Activated CD8-positive, alpha-beta memory T cell treated with anti-CD3 and anti-CD28 coated beads for 24 hours (primary cell): ENCODE measurements at places on chromosomes 7 and 10.

GRCh38 chr10:67763499-67764011 lies 67.6 kb upstream of the CTNNA3 start:
- peak; percentile 91 for DNase-seq

GRCh38 chr10:23331567-23332301 lies 12.9 kb downstream of the C10orf67 start:
- no peak for DNase-seq

- no peak for DNase-seq
Measured at GRCh38 chr7:43454936-43455518, 127.9 kb upstream of the STK17A start.

DNA sequence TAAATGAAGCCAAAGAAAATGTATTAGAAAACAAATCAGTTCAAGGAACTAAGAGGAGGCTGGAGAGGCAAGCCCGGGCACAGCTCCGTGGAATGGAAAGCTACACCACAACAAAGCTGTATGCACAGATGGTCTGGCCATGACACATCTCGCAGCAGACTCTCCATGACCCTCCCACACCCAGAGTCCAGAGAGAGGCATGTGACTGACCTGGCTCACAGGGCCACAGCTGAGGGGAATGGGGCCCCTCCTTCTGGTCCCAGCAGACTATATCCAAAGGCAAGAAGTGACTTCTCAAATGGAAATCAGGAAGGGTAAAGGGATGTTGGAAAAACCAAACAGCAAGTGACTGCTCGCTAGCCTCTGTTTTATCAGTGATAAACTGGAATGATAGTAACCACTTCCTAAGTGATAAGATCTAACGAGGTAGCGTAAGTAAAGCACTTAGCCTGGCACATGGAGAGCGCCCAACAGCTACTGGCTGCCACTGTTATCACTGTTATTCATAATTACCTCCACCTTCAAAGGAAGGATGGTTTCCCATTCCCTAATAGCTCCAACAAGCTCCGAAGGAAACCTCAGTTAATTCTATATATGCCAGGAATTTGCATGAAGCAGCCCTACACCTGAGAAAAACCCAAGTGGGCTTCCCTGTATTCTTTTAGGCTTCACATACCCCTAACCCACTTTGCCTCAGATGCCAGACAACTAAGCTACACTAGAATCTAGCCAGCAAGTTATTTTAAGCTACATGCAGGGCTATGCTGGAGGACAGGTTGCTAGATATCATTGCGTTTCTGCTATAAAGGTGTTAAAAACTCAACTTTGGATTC lies 8.4 kb downstream of the OSBPL3 start:
- no peak for DNase-seq

- no peak for DNase-seq
Measured at GRCh38 chr7:132376361-132377013, 199.8 kb downstream of the PLXNA4 start.

GRCh38 chr7:154503962-154504550 lies 451.9 kb downstream of the DPP6 start:
- no peak for DNase-seq

DNA sequence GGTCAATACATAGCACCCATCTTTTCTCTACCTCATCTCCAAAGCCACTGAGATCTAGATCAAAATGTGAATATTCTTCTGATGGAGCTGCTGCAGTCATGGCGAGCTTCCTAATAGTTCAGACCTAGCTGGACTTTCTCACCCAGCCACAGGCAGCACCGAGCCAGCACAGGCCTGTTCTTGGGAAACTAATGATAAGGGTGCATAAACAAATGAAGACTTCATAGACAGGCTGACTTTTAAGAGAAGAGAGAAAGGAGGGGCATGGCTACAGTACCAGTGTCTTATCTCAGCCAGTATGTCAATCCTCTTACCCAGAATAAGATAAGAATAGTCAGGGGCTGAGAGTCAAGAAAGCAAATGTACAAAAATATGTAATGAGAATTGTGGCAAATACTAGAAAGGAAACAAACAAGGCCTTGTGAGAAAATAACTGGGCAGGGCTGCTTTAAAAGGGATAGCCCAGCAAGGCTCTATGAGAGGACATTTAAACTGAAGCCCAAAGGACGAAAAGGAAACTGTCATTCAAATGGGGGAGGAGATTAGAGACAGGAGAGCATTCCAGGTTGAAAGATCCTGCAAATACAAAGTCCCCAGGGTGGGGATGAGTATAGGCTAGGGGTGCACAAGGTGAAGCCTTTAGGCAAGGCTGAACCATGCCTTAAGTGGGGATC lies 21.8 kb upstream of the CDK14 start:
- no peak for DNase-seq

DNA sequence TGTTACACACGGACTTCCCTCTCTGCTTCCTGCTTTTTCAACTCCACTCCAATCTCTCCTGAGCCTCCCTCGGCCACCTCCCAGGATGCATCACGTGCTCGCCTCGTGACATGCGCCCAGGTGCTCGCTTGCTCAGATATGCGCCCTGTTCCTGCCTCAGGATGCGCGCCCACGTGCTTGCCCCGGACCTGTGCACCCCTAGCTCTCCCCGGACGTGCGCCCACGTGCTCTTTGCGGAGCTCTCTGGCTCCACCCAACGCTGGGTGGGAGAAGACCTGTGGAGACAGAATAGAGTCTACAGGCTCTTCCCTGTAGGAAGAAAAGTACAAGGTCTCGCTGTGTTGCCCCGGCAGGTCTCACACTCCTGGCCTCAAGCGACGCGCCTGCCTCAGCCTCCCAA lies 23.1 kb downstream of the PARD3 start:
- DNase-seq, result no peak

GRCh38 chr7:37927773-37928444 lies 7.5 kb downstream of the EPDR1 start:
- no peak for DNase-seq

DNA sequence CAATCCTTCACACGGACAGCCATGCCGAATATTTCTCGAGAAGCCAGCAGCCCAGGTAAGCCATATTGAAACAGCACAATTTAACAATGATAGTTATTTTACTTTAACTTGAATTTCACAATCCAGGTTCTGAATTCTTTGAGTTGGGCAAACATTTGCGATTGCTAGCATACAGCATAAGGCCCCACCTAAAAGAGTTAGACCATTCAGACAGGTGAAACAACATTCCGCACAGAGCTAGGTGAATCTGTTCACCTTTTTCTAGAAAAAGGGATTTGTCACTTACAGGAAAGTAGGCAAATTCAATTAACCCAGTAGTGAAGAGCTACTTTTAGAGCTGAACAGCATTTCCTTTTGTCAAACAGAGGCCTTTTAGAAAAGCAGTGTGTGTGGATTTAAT lies 45.3 kb downstream of the CREB3L2 start:
- no peak for DNase-seq

- no peak for DNase-seq
Measured at GRCh38 chr10:19468413-19468812, 347.8 kb upstream of the PLXDC2 start.

DNA sequence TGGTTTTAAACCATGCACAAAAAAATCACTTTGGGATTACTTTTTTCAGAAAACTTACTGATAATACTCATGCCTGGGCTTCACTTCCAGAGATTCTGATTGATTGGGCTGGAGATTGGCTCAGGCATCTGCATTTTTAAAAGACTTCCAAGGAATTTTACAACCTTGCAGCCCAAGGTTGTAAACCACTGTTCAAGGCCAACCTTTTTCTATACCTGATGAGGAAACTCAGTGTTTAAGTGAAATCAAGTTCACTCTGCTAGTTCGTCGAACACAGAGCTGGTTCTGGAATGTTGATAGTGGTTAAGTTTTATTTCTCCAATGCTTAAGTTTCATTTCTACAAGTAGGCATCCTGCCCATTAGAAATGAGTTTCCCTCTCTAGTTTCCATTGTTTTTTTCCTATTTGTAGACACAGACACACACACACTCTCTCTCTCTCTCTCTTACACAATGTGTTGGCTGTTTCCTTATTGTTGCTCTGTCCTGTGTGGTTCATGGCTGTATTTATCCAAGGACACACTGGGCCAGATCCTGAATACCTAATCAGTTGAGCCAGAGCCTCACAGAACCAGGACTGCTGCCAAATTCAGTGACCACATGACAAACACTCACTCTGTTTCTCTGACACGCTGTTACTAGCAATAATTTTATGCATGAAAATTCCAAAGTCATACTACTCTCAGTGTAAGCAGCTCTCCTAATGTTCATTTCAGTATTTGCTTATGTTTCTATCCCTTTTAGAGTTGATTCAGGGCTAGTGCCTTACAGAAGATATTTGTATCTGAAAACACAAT lies 3.7 kb upstream of the IFIT1B start:
- no peak for DNase-seq

DNA sequence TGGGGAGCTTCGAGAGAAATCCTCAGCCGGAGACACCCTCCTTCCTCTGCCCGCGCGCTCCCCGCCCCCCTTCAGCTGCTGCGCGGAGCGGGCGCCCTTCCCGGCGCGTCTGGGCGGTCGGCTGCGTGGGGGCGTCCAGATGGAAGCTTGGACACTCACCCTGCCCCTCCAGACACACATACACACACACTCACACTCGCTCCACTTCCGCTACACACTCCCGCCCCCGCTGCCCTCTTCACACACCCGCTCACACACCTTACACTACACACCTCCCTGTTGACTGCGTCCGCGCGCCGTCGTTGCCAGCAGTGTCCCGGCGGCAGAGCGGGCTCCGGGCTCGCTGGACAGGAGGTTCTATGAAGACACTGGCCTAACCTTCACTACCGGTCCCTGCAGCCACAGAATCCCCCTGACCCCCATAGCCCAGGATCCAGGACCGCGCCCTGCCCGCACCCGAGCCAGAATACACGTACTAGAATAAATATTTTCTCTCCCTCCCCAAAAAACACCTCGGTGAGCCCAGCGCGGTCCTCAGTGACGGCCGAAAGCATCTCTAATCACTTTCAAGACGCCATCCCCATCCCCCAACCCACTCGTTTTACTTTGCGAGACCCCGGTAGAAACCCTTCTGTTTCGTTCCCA lies 1.1 kb upstream of the EGR2 start:
- peak; percentile 87 for DNase-seq

- no peak for DNase-seq
Measured at GRCh38 chr7:94621120-94621519, 34.8 kb downstream of the SGCE start.

DNA sequence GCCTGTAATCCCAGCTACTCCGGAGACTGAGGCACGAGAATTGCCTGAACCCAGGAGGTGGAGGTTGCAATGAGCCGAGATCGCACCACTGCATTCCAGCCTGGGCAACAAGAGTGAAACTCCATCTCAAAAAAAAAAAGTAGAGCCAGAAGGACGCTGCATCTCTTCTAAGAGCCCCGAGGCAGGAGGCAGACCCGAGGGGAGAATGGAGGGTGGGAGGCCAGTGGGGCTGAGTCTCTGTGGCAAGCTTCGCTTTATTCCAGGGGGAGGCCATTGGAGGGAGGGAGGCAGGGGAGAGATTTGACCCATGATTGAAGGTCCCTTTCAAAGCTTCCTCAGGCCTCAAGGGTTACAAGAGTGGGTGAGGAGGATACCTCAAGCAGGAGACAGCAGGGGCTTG lies 18.7 kb downstream of the TTYH3 start:
- DNase-seq, result no peak

DNA sequence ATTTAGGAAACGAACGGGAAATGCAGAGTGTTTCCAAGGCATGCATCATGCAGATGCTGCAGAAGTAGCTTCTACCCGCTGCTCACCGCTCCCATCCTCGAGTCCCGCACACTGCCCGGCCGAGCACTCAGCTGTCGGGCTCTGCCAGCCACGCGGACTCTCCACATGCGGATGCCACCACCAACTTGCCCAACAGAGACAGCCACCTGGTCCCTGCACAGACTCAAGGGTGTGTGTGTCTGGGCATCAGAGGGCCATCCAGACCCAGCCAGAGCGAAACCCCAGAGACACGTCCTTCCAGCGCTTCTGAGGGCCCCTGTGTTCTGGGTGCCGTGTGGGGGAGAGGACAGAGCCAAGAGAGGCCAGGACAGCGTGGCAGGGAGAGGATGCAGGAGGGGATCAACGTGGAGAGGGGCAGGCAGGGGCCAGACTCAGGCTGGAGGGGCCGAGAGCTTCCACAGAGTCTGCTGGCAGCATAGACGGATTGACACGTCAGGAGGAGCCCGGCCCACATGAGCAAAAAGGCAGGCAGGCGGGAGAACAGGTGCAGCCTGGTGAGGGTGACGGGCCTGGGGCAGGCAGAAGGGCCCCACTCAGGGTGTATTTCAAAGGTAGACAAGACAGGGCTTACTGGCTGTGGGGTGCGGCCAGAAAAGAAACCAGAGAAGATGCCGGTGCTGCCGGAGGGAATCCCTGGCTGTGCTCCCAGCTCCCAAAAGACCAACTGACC lies 18.3 kb downstream of the GPER1 start:
- no peak for DNase-seq
